RCC 7860 (cell line): ENCODE measurements at places on chromosomes 4 and X.

DNA sequence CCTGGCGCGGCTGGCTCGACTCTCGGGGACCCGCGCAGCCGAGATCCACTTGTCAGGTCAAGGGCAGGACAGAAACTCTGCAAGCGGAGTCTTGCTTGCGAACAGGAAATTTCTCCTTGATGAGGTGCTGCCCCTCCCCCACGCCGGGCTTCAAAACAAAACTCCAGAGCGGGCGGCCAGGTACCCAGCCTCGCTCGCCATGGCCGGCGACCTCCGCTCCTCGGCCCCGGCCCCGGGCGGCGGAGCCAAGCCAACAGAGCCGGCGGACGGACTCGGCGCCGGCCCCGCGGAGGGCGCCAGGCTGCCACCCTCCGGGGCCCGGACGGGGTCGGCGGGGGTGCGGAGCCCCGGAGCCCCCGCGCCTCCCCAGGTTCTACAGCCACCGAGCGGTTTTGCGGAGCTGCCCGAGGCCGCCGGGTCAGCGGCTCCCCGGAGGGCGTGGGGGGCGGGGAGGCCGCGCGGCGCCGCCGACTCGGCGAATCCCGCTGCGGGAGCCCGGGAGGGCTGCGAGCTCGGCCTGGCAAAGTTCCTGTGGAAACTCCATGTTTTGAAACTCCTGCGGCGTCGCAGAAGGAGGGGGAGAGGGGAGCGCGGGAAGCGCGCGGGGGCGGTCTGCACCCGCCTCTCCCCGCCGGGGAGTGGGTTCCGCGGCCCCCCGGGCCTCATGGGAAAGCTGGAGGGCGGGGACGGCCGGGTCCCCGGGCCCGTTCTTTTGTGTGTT, 11.7 kb upstream of the BCOR start:
- DNase-seq = peak; percentile 46

DNA sequence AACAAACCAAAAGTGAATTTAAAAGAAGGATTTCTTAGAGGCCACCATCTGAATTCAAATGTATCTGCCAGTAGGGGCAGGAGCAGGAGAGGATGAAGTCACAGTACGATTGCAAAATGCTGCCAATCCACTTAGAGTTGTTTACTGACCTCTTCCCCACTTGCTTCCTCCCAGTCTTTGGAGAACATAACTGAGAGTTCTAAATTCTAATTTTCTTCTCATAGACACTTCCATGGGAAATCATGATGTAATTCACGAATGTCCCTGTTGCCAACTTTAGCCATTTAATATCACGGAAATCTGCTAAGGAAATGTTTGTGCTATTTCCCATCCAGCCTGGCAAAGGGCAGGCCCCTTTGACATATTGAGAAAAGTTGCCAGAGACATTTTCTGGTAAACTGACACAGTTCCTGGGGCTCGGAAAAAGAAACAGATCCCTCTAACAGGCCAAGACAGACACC, 33.6 kb upstream of the NOCT start:
- DNase-seq = no peak

DNA sequence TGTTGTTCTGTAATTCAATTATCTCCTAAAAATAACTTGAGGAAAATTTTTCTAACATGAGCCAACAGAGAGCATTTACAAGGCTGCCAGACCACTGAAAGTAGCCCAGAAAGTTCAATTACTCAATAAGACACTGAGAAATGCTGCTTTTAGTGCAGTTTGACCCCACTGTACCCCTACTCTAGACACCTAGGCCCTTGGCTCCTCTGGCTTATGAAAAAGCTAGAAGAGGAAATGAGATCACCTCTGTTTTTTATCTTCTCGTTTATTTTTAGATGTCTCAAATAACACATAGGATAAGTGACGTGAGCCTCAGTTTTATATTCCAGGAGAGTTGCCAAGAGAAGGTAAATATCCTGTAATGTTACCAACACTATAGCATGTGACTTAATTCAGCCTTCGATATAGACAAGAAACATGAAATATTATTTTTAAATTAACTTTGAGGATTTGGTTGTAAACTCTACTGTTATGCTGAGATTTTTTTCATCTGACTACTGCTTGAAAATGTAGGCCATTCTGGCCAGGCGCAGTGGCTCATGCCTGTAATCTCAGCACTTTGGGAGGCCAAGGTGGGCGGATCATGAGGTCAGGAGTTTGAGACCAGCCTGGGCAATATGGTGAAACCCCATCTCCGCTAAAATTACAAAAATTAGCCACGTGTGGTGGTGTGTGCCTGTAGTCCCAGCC, 24.4 kb downstream of the TNIP3 start:
- DNase-seq = no peak

- DNase-seq = no peak
These were observed 450.0 kb downstream of the SPRY1 start for GRCh38 chr4:123846561-123846960.

GRCh38 chrX:70439016-70439415, 5.6 kb upstream of the DLG3 start:
- DNase-seq = no peak

DNA sequence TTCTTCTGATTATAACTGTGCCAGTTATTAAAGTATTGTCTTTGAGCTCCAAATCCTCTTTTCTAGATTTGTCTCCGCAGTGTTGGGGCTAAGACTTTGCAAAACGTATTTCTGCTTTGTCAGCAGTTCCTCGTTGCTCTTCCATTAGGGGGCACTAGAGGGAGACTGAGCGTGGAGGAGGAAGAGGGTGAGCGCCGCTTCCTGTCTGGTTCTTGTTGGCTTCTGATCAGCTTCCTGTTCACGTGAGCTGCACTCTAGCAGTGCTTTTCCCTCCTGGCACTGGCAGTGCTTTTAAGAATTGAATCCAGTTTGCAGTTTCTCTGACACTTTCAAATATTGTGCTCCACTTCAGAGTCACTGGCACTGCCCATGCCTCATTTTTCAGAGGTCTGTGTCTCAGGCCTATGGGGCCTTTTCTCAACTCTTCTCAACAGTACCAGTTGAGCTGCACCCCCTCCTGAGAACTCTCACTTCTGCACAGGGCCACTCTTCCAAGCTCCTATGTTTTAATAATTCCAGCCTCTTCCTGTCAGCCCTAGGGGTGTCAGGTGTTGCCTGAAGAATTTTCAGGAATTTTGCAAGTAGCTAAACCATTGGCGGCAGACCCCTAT, 54.4 kb upstream of the LCORL start:
- peak; percentile 13 for DNase-seq

- DNase-seq = no peak
These were observed 9.4 kb downstream of the FNIP2 start for GRCh38 chr4:158778156-158778711.

GRCh38 chr4:97027728-97028410, 1115.4 kb downstream of the STPG2 start:
- no peak for DNase-seq

GRCh38 chr4:115865736-115866135, 752.3 kb upstream of the NDST4 start:
- no peak for DNase-seq

DNA sequence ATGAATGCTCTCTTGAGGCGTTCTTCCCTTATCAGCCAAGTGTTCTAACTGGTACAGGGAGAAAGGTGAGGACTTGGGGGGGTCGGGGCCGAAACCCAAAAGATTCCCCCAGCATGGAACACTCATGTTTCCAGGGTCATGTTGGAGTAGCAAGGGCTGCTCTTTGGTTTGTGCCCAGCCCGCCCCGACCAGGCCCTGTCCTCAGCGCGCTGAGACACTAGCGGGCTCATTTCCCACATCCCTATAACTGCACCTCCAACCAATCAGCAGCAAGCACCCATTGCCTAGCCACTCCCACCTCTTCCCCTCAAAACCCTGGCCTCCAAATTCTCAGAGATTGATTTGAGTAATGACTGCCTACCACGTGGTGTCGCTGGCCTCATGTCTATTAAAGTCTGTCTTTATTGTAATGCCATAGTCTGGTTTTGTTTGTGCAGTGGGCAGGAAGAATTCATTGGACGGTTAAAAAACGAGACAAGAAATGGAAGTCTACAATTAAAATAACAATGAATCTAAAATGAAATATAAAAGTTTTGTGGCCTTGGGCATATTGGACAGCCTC, 1928.4 kb downstream of the STIM2 start:
- no peak for DNase-seq

GRCh38 chr4:173537613-173538147, 7.7 kb upstream of the HAND2 start:
- DNase-seq = no peak

GRCh38 chr4:88802138-88802537, 104.5 kb upstream of the NAP1L5 start:
- DNase-seq = no peak

DNA sequence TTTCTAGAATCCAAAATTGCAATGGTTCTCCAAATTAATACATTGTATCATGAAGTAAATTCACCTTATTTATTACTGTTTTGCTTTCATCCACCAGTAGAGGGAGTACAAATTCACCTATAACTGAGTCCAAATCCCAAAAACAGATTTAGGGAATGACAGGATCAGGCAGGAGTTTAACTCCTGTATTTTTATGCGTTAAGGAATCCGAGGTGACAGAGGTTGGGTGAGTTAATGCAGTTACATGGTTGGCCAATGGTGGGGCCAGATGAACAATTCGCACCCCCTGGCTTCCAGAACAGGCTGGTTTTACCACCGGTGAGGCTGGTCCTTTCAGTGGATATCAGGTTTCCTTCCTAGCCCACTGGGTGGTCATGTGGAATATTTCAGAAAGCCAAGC, 82.4 kb downstream of the MTNR1A start:
- no peak for DNase-seq

DNA sequence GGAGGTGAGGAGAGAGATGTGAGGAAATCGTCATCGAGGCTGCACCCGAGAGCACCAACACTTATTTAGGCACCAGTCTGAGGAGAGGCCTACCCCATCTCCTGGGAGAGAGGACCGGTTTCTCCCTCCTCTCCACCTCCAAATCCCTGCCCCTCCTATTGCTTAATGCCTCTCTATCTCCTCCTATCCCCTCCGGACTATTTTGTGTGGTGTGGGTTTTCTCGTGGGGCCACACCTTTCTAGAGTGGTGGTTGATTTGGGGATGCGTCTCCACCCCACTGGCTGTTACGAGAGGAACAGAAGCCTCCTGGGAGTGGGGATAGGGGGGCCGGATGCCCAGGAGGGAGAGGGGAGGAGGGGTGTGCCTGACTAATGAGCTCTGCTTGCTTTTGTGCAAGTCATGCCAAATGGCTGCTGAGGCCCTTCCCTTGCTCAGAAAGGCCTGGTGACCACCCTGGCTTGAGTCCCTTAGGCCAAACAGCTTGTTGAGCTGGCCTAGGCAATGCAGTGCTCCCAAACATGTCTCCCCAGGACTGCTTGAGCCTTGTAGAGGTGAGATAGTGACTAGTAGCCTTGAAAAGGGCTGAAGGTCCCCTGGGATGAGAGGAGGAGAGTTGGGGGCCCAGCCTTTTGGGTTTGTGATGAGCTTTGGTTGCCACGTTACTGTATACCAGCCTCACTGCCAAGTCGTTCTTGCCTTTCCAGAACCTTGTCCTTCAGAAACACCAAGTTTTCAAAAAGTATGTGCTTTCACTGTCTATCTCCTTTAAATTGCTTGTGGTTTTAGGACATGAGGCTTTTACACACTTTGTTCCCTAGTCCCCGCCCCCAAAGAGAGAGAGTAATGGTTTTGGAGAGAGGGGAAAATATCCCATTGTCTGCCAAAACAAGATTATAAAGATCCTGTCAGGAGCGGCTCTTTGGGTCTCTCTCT, 1.2 kb downstream of the MSN start:
- DNase-seq = peak; percentile 53

DNA sequence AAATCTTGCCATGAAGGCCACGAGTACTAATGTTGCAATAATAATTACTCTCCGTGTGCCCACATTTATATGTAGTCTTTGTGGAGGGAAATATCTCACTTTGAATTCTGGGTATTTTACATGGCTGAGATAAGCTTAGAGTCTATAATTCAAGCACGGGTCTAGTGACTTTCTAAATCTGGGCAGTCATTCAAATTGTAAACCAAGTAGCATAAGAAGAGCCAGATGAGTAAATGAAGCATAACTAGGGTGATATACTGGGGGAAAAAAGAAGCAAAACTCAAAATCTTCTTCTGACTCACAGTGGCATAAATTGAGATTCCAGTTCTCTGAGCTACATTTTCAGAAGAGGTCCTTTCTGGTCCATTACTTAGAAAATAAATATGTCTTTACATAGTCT, 53.0 kb downstream of the MAPK10 start:
- DNase-seq = no peak

DNA sequence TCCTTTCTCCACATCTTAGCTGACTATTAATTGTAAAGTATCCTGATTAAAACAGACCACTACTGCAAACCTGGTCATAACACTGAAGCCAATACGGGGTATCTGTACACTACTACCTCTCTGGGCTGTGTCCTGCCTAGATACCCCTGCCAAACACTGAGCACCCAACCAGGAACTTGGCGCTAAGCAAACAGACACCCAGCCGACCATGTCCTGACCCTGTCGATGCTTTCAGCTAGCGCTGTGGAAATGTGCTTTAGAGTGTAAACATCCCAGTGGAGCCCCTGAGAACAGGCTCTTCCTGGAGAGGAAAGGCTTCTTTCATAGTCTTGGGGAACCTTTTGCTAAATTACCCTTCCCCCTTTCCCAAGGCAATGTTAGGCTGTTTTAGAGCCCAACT, 52.9 kb downstream of the CCNG2 start:
- no peak for DNase-seq

GRCh38 chr4:107978716-107979451, 10.8 kb upstream of the HADH start:
- DNase-seq = no peak

- no peak for DNase-seq
These were observed 1999.1 kb upstream of the ADGRL3 start for GRCh38 chr4:59200992-59201391.

DNA sequence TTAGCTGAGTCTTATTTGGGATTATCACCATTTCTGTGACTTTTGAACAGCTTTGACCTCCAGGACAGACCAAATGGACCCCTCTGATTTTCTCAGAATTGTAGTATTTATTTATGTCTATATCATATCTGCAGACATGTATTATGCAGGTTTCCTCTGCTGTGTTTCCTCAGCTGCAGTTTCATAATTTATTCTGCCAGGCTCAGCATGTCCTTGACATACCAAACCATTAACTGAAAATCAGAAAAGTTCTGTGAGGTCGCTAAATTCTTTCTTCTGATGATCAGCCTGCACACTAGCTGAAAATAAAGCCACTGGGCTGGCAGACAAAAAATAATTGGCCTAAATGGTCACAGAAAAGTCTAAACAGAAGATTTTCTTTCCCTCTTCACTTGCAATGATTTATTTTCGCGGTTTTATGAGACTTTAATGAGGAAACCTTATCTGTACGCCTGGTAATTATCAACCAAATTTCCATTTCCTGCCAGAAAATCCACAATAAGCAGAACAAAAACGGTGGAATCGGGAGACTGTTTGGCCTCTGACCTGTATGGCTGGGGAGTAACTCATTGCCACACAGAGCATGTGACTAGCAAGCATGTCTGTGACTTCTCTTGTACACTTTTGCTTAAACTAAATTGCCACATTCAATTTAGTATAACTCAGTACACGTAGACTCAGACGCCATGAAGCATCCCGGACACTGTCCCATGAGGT, 150.9 kb downstream of the ENPP6 start:
- peak; percentile 4 for DNase-seq
